ENCODE measurements at places on chromosomes 3 and 15.

GRCh38 chr15:42735382-42736165 is 1.4 kb downstream of the CDAN1 start:
- no peak for DNase-seq

DNA sequence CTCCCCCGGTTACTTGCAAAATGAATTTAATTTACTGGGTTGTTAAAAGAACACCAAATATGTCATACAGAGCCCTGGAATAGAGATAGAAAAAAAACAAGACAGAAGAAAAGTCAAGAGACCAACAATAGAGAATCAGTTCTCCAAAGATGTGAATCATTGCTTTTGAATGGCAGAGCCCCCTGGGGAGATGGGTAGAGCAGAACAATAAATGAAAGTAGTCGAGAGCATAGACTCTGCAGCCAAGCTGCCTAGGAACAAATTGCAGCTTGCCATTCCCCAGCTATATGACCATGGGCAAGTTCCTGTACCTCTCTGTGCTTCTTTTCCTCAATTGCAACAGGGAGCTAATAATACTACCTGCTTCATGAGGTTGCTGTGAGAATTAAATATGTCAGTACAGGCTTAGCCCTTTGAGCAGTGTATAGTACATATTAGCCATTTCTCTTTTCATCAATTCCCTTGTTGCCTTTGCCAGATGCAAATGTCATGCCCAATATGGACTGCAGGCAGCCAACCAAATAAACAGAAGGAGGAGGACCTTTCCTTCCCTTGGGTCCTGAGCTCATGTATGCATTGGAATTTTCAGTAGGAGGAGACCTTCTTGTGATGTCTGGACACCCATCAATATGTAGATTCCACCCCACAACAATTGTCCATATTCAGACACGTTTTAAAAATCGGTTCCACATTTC is 25.0 kb upstream of the BFSP2 start:
- no peak for DNase-seq

DNA sequence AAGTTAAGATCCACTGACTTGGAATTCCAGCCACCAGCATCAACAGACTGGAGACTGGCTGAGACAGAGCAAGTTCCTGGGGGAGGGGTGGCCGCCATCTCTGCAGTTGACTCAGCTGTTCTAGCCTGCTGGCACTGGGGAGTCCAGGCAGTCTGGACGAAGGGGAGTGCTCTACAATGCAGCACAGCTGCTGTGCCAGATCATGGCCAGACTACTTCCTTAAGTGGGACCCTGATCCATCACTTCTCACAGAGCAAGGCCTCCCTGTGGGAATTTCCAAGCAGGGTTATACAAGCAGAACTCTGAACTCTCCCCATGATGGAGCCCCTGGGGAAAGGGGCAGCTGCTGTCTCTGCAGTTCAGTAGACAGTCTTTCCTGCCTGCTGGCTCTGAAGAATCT is 35.2 kb downstream of the PYGO1 start:
- no peak for DNase-seq

- no peak for DNase-seq
Observed at GRCh38 chr15:25690673-25691543, 172.2 kb downstream of the ATP10A start.

Data from Right ventricle myocardium inferior (tissue), 1 donor.